ENCODE measurements at places on chromosomes 7 and 10.

DNA sequence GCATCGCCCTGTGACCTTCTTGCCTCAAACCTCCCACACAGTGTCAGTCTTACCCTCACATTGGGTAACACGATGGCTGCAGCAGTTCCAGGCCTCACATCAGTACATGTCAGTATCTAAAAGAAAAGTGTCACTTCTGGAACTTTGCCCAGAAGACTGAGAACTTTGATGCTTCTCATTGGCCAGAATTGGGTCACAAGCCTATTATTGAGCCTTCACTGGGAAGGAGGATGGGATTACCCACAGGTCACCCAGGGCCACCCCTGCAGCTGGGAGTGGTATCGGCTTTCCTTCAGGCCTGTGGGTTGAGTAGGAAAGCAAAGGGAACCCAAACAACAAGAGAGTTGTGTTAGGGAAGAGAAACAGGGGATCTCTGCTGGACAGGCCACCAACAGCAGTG, 111.5 kb downstream of the NPY start:
- no peak for DNase-seq

DNA sequence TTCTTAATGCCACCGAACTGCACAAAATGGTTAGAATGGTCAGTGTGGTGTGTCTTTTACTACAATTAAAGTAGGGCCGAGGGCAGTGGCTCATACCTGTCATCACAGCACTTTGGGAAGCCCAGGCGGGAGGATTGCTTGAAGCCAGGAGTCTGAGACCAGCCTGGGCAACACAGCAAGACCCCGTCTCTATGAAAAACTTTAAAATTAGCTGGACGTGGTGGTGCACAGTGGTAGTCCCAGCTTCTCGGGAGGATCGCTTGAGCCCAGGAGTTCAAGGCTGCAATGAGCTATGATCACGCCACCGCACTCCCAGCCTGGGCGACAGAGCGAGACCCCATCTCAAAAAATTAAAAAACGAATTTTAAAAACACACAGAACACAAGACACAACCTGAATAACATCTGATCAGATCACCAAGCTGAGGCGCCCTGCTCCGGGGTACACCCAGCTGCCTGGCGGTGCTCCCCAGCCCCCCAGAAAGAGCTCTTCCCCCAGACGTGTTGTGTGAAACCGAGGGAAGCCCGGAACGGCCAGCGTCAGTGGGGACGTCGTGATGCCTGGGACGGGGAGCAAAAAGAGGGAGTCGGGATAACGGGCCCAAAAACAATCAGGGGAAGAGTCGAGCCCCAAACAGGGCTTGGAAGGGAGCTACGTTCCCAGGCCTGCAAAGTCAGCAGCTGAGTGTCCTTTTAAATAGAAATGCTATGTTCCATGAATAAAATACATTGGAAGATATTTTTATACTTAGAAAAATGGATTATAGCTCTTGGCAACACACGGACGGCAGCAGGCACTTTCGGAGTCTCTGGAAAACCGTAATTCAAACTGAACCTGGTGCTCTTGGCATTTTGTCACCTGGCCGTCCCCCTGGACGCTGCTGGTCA, 80.7 kb upstream of the PDGFA start:
- DNase-seq = no peak

- no peak for DNase-seq
Measured at GRCh38 chr10:72261784-72262404, 11.8 kb upstream of the DDIT4 start.

- DNase-seq = no peak
Measured at GRCh38 chr7:148045521-148045920, 545.0 kb upstream of the C7orf33 start.

DNA sequence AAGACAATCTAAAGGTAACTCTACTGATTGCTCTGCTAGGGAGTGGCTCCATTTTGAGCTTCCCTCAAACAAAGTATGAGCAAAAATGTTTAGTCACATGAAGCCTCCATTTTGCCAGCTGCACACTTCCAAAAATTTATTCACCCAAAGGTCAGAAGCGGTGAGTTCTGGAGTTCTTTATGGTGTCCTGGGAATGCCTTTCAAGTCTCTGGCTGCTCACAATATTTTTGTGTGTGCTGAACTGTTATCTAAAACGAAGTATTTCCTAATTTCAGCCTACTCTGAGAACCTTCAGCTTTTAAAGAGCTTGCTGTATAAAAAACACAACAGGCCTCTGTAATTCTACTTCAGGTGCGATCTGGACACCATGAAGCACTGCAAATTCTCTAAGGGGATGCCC, 15.6 kb downstream of the NRCAM start:
- DNase-seq = no peak

DNA sequence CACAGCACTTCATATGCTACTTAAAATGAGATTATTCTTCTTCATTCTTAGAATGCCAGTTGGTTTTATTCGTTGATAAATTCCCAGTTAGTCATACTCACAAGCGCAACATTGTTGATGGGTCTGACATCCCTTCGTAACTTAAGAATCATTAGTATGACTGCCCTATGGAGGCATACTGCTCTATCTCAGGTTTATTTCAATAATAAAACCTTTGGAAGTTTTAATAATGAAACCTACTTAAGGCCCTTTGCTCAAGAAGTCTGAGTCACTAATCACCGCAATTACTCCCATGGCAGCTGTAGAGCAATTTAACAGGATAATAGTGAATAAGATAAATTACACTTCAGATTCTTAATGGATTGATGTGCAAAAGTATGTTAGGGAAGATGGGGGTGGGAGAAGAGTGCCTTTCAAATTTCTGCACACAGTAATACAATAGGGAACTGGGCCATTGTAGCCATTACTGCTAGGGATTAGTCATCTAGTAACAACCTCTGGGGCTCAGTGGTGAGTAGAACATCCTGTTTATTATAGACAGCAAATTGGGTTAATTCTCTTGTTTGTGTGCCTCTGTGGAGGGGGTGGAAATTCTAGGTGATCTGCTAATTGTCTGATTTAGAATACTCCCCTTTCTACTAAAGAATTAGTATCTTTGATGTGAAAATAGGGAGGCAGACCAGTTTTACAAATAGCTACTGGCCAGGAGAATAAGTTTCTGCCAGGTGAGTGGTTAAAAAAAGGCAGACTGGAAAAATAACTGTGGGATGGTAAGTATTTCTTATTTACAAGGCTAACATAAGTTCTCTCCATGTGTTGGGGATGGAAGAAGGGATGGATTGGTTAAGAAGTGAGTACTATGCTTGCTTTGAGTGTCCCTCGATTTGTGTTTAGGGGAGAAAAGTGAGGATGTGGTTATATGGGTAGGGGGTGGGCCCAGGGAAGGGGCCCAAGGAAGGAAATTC, 74.5 kb upstream of the VKORC1L1 start:
- no peak for DNase-seq

- DNase-seq = no peak
Measured at GRCh38 chr10:6950133-6950532, 370.1 kb upstream of the PRKCQ start.

- no peak for DNase-seq
Measured at GRCh38 chr7:17620566-17620965, 319.7 kb downstream of the SNX13 start.

GRCh38 chr10:22002591-22003176, 846 bp downstream of the DNAJC1 start:
- no peak for DNase-seq

DNA sequence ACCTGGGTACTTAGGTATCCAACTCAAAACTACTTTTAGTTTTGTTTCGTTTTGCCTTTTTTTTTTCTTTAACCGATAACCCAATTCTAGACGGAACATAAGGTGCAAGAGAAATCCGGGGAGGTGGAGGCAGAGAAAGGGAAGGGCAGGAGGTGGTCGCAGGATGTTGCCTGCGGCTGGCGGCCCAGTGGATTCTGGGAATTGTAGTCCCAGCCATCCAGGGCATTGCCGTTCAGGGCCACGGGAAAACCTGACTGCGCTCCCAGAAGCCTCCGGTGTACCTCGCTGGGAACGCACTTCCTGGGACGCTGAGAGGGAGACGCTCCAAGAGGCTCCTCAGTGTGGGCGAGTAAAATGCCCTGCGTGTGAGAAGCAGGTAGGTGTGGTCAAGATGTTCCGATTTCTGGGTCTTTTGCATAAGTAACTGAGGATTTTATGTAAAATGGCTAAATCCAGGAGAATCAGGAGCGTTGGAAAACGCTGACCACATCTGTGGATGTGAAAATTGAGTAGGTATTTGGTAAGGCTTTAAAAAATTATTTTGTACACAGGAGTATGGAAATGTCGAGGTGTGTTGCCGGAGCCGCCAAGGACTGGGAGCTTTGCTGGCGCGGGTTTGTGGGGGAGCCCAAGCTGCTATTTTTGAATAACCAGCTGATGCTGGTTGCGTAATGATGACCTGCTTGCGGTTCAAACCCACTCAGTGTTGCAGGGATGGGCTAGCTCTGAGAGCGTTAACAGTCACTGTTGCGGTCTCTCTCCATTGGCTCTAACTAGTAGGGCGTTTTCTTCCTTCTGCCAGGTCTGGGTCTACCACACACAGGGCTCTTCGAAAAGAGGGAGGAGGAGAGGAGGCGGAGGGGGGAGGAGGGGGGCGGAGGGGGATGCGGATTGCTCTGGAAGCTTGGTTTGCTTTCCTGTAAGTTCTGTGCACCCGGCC, at the start of gene CLDN12:
Gene CLDN12, plus strand, starts transcription at position 288 of the 940 bp plus-strand sequence. CDS start 9,216 bp downstream, outside the sequence.
- DNase-seq = peak; percentile 73

GRCh38 chr7:19920166-19920565, 146.7 kb upstream of the TMEM196 start:
- no peak for DNase-seq

GRCh38 chr10:97812696-97813095, 36.9 kb upstream of the GOLGA7B start:
- no peak for DNase-seq

GRCh38 chr10:78913219-78914059, 155.3 kb upstream of the ZMIZ1 start:
- no peak for DNase-seq

DNA sequence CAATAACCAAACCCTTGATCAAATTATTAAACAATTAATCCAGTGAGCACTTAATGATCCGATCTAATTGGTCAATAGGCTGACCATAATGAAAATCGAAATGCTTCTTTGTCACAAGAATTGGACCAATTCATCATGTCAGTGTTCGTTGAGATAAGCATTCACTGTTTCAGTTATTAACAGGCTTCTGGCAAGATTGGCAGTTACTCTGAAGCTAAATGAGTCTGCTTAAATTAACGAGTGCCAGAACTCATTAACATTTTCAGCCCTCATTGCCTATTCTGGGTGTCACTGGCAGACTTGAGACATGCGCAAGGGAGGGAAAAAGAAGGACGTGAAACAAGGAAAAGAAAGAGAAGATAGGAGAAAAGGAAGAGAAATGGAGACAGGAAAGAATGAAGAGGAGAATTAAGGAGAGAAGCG, 30.7 kb upstream of the SLC26A3 start:
- DNase-seq = no peak

DNA sequence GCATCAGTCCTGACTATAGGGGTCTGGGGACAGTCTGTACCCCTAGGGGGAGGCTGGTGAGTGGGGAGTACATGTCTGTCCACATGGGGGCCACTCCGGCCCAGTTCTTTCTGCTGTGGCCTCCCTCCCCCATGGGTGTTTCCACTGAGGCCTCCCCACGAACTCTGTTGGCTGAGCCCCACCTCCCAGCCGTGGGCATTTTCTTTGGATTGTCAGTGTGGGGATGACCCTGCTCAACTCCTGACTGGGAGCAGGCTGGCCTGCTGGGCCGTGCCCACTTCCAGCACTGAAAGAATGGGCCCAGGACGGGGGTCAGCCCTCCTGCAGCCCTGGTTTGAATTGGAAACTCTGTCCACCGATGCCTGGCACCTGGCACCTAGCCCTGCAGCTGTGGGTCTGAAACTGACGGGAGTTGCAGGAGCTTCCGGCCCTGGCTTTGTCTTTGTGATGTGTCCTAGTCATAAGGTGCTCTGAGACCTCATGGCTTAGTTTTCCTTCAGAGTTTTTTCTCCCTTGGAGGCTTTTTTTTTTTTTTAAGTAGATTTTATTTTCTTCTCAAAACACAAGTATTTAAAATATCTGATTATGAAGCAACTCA, 46.5 kb downstream of the LHPP start:
- no peak for DNase-seq

- no peak for DNase-seq
Measured at GRCh38 chr7:28606421-28606820, 194.1 kb downstream of the CREB5 start.

GRCh38 chr7:131845573-131846314, 289.3 kb upstream of the PODXL start:
- DNase-seq = no peak

DNA sequence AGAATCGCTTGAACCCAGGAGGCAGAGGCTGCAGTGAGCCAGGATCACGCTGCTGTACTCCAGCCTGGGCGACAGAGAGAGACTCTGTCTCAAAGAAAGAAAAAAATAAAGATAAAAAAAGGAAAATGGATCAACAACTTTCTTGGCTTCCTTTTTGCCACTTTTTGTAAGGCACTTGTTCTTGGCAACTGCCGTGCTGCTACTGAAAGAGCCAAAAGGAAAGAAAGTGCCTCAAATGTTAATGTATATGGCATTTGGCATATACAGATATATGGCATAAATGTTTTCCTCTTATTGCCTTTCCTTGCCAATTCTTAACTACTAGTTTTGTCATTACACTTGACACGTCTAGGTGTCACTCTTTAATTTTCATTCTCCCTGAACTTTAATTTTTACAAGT, 393.7 kb upstream of the LRGUK start:
- no peak for DNase-seq

DNA sequence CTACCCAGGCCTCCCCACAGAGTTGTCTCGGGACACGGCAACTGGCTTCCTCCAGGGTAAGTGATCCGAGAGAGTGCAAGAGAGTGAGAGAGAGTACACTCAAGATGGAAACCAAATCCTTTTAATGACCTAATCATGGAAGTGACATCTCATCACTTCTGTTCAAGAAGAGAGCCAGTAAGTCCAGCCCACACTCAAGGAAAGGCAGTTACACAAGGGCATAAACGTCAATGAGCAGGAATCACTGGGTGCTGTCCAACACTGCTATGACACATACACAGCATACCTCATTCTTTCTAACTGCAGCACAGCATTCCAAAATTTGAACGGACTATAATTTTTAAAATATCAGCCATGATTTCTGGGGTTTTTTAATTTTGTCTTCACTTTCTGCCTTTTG, 29.3 kb upstream of the OSBPL3 start:
- DNase-seq = no peak

DNA sequence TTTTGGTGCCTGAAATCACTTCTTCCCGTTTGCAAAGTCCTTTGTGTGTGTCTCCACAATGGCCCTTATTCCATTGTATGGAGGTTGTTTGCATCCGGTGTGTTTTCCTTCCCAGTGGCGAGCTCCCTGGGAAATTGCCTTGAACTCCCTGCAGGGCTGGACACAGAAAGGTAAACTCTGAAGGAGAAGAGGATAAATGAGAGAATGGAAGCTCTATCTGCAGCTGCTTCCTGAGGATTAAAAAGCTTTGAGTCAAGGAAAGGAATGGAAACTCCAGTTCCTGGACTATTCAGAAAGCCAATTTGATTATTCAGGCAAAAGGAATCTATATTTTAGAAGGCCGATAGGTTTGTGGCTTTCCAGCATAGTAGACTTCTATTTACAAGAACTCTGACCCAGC, 4.4 kb upstream of the GRK5 start:
- DNase-seq = no peak

- DNase-seq = no peak
Measured at GRCh38 chr7:8724080-8724718, 290.8 kb downstream of the NXPH1 start.

All from activated CD8-positive, alpha-beta memory T cell treated with anti-CD3 and anti-CD28 coated beads, Interleukin-2, amount 50 U/mL, for 4 hours (primary cell).